ENCODE measurements at places on chromosomes 5 and 9.

- no peak for DNase-seq
These were observed 388.7 kb downstream of the CETN3 start for GRCh38 chr5:90020575-90021538.

- DNase-seq: no peak
These were observed 212.8 kb upstream of the CHD1 start for GRCh38 chr5:99141534-99142128.

GRCh38 chr5:994821-995220, 13.8 kb upstream of the NKD2 start:
- no peak for DNase-seq

DNA sequence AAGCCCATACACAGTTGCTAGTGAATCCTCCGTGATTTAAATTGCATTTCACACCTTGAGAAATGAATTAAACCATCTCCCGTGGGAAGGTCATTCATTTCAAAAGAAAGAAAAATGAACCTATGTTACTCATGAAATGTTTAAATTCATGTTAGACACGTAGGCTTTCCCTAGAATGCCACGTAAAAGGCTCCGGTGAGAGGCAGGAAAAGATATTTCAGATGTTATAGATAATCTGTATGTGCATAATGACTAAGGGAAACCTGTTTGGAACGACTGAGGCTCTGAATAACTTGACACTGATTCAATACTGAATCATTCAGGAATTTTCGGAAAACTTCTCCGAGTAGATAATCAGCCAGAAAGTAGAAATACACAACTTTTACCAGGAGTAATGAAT, 134.3 kb upstream of the ICE1 start:
- no peak for DNase-seq

- no peak for DNase-seq
These were observed 43.9 kb downstream of the USP20 start for GRCh38 chr9:129879103-129879699.

- no peak for DNase-seq
These were observed 71.0 kb upstream of the TARS1 start for GRCh38 chr5:33369485-33370465.

DNA sequence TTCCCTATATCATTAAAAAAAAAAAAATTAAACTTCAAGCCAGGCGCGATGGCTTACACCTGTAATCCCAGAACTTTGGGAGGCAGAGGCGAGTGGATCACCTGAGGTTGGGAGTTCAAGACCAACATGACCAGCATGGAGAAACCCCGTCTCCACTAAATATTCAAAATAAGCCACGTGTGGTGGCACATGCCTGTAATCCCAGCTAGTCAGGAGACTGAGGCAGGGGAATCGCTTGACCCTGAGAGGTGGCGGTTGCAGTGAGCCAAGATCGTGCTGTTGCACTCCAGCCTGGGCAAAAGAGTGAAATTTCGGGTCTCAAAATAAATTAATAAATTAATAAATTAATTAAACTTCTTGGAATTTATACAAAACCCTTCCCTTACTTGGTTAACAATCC, 358.6 kb upstream of the CDH9 start:
- DNase-seq: no peak

GRCh38 chr5:138032028-138032571, 779 bp downstream of the FAM13B start:
- DNase-seq: no peak

GRCh38 chr9:34362614-34363214, 14.0 kb downstream of the MYORG start:
- no peak for DNase-seq

GRCh38 chr9:104911032-104911607, 16.8 kb downstream of the ABCA1 start:
- no peak for DNase-seq

DNA sequence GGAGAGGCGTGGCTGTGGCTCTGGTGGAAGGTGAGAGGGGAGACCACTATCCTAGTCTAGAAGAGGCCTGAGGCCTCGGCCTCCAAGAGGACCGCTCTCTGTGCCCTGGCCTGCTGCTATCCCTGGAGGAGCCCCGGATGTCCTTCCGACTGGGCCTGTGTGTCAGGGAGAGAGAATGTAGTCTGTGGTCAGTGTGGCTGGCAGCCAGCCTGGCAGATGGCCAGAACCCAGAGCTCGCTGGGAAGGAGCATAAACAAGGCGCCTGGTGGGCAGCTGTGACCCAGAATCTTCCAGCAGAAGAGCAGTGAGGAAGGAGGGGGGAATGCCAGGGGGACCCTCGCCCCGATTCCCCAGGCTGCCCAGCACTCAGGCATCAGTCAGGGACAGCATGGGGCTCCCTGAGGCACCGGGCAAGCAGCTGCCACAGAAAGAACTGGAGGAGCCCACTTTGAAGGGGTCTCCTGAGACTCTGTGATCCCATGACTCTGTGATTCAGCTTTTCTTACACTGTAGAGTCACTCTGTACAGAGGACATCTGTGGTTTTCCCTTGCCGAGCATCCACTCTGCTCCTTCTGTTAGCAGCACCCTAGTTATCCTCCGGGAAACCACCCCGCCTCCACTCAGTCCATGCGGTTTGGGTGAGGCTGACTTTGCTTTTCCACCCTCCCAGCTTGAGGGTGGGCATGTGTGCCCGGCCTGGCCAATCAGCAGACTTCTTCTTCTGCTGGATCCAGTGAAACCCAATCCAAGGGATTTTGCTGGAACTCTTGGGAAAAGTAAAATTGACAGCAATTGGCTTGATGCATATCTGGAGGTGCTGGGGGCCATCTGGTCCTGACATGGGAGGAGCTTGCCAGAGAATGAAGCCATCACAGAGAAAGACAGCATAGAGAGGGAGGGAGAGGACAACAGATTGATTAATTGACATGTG, 46.2 kb upstream of the PWWP2A start:
- DNase-seq: peak; percentile 5

- no peak for DNase-seq
These were observed 344.2 kb downstream of the TMEM161B start for GRCh38 chr5:87924436-87924835.

DNA sequence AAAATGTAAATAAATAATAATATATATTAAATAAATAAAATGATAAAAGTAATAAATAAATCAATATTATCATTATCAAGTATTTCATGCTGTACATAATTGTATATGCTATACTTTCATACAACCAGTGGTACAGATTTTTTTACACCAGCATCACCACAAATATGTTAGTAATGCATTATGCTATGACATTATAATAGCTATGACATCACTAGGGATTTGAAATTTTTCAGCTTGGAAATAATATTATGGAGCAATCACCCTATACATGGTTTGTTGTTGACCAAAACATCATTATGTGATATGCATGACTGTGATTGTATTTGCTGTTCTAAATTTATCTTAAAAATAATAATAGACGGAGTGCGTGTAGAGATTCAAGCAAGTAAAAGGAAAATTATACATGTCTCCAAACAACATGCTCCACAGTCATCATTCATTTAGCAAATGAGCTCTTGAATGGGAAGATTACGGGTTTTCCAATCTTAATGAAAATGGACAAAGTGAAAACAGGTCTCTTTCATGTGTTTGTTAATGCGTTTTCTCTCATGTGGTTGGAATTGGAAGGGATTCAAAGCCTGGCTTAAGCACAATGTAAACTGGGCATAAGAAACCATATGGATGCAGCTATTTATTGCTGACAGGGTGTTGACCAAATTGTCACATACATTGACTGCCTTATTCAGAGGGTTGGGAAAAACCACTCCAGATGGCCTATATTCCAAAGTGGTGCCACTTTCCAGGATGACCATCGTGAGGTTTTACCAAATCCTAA, 643.0 kb upstream of the RGMB start:
- DNase-seq: no peak

- DNase-seq: no peak
These were observed 8.9 kb downstream of the PPP1R26 start for GRCh38 chr9:135488527-135488926.

GRCh38 chr9:25684321-25684720, 6.1 kb upstream of the TUSC1 start:
- no peak for DNase-seq

GRCh38 chr5:44385291-44385900, 3.8 kb downstream of the FGF10 start:
- DNase-seq: no peak

GRCh38 chr5:180988592-180988991, at the start of gene BTNL3:
TSS of gene BTNL3 (plus strand) at chr5:180988846. CDS start at chr5:180989029, 183 bp downstream.
- no peak for DNase-seq

GRCh38 chr9:22244139-22245011, 202.2 kb upstream of the DMRTA1 start:
- no peak for DNase-seq

- no peak for DNase-seq
These were observed 2.8 kb upstream of the PPP1R26 start for GRCh38 chr9:135476561-135477355.

DNA sequence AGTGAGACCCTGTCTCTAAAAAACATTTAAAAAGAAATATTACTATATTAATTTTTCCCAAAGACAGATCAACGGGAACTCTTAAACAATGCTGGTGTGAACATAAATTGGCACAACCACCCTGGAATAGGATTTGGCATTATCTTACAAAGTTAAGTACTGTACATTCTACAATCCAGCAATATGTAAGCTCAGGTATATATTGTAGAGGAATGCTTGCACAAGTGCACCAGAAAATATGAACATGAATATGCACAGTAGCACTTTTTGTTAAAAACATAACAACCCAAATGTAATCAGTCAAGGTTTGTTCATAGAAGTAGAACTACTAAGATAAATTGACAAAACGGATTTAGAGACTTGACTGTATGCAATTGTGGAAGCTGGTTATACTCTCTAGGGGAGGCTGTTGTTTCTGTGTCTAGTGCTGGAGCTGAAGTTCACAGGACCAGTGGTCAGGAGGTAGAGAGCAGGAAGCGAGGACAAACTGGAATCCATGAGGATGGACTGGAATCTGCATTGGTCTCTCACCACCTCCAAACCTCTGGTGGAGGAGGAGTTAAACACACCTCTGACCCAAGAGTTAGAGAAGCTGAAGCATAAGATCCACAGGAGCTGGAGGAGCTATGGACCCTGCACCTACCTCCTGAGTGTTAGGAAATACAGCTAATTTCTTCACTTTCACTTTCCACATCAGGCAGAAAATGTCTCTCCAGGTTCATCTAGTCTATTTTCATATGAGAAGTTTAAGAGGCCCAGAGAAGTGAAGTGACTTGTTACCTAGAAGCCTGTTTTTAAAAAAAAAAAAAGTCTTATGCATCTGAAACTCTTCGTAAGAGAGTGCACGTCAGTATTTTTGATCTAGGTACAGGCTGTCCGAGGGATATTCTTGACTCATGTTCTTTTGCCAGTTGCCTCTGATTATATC, 20.3 kb upstream of the RIC1 start:
- no peak for DNase-seq

- DNase-seq: no peak
These were observed 289.2 kb upstream of the DMRT1 start for GRCh38 chr9:551986-552929.

DNA sequence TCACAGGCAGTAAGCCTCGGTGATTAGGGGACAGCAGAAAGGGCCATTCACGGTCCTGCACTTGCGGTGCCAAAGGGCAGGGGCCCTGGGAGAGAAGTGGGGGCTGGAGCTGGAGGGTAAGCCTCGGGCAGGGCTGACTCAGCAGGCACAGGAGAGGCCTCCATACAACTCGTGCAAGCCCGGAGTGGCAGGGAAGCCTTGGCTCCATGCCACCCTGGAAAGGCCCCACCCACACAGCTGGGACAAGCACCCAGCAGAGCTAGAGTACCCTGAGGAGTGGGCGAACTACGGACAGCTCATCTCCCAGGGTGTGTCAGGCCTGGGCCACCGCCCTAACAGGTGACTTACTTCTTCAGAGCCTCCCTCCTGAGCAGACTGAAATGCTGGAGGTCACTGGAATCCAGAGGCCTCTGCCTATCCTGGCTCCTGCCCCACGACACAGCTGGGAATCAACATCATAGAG, 5.6 kb upstream of the CAMK2A start:
- DNase-seq: no peak

GRCh38 chr5:139812836-139813805, 17.5 kb downstream of the PSD2 start:
- DNase-seq: no peak

GRCh38 chr5:39137819-39138451, 63.7 kb upstream of the RICTOR start:
- no peak for DNase-seq

DNA sequence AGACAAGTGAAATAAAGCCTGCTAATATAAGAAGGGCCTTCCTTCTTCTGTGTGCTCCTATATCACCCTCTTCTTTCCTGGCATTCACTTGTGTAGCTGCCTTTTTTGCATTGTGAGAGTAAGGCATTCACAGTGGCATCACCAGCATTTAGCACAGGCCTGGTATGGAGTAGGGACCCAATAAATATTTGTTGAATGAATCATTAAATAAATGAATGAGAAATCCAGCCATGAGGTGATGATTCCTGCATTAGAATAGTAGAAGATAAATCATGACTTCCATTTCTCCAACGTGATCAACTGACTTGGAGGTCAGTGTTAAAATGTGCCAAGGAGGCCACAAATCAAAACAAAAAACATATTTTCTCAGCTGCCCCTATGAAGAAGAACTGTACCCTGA, 3.9 kb downstream of the PLPPR1 start:
- no peak for DNase-seq

- no peak for DNase-seq
These were observed 181.5 kb upstream of the PIK3R1 start for GRCh38 chr5:68033961-68034571.

DNA sequence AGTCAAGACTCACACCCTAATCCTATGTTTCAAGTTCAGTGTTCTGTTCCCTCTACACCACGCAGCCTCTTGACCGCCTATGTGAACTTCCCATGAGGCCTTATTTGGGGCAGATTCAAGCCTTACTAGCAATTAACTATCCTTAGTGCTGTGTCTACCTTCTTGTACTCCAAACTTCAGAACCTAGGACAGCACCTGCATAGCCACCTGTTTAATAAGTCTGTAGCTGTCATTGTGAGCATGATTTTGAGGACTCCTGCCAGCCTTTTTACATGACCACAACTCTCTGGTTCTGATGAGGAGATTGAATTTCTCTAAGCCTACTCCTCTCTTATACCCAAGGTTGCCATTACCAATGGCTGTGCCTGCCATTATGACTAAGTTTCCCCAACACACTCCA, 50.8 kb upstream of the PCSK1 start:
- no peak for DNase-seq

- no peak for DNase-seq
These were observed 37.2 kb downstream of the THBS4 start for GRCh38 chr5:80072103-80073073.

DNA sequence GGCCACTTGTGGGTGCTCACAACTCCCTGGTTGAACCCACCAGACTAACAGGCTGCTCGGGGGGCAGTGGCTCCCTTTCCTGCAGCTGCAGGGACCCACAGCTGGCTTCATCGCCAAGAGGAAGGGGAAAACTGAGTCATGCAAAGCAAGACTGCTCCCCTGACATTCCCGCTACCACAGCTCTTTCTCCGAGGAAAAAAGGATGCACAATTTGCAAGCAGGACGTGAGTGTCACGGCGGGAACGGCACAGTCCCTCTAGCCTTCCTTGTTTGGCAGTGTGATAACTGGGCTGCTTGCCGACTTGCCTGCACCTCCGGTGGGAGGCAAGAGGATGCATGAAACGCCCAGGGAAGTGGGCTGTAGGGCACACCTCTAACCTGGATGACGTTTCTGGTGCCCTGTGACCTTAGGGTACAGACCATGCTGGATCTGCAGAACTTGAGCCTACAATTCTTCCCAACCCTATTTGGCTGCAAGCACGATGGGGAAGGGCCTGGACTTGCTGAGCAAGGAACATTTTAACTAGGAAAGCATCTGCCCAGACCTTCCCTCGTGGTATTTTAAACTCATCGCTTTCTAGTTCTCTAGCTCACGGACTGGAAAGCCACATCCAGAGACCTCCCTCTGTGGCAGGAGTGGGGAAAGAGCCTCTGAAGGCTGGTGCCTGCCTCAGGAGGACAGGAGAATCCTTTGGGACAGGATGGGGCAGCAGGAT, 7.8 kb downstream of the SH3PXD2B start:
- no peak for DNase-seq

All from stimulated activated CD8-positive, alpha-beta memory T cell treated with anti-CD3 and anti-CD28 coated beads, Interleukin-7, amount 100 ng/mL, for 48 hours (primary cell).